ENCODE measurements at places on chromosomes 16 and 17.

GRCh38 chr17:43860077-43860725 is 13.2 kb downstream of the CD300LG start:
- no peak for DNase-seq

DNA sequence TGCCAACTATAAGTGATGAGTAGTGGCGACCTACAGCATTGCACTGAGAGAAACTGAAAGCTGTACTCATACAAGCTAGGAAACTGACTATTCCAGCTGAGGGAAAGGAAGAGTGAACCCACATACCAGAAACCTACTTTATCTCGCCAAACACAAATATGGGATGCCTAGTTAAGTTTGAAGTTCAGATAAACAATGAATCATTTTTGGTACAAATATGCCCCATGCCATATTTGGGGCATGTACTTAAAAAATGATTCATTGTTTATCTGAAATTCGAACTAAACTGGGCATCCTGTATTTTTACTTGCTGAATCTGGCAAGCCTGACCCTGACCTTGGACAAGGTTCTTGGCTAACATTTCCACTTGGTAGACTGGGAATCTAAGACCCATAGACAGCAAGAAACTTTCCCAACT is 527.8 kb upstream of the PSMD7 start:
- no peak for DNase-seq

DNA sequence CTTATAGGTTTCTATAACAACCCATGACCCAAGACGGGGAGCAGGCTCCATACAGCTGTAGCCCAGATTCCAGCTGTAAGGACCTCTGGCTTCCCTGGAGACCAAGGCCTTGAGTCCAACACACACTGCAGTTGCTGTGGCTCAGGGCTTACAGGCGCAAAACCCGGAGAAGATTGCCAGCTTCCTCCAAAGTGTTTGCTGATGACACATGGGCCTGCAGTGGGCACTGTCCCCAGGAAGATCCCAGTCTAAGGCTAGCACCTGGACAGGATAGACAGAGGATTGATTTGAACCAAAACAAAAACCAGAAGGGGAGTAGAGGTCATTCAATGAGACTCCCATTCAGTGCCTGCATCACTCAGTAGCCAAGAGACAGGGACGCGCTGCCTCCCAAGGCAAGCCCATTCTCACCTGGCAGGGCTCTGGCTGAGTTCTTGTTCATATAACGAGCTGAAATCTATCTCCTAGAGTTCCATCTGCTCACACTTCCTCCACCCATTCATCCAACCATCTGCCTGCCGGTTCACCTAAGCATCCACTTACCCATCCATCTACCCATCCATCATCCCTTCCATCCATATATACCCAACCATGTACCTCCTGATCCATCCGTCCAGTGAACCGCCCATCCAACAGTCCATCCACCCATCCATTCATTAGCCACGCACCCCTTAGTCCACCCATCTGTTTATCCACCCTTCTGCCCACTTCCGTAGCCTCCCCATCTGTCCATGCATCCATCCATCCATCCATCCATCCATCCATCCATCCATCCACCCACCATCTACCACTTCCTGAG is 10.2 kb downstream of the RAB11FIP4 start:
- no peak for DNase-seq

DNA sequence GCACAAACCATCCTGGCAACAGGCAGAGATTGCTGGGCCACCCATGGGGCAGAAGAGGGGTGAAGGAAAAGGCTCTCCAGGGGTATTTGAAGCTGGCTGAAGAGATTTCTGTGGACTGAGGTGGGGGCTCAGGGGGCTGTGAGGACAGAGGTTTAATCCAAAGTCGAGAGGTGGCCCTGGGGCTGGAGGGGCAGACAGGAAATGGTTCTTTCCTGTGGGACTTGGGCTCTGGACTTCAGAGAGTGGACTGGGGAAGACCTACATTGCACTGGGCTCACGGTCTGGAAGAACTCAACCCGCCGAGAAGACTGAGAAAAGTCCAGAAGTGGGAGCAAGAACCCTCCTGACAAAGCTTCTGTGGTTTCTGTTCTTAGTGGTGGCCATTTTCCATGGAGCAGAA is 2.9 kb downstream of the CCDC42 start:
- no peak for DNase-seq

DNA sequence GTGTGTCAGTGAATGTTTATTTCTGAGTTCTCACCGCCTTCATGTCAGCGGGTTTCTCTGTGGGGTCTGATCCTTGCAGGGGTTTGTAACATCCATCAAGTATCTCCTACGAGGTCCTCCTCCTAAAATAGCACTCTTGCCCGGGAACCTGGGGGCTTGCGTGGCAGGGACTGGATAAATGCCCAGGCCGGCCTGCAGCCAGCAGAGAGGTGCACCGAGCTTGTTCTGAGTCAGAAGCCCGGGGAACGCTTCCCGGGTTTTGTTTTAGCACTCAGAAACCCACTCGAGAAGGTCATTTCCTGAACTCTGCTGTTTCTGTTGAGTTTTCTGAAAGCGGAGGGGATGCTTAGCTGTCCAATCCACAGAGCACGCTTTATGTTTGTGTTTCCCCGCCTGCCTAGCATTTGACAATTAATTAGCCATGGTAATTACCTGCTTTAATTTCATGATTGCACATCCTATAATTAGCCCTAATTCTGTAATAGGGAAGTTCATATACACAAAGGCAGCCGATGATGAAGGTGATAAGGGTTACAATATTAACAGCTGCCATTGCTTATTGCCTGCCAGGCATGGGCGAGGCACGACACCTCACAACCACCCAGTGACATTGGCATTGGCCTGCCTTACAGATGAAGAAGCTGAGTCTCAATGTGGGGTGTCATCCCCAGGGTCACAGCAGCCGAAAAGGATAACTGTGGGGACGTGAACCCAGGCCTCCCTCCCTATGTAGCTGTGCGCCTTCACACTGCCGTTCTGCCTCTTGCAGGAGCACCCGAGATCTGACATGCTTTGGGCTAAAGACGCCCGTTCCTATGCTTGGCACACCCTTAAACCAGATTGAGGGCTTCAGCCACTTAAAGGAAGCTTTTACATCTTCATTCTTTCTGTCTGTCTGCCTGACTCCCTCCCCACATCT is 333.1 kb downstream of the CPPED1 start:
- no peak for DNase-seq

DNA sequence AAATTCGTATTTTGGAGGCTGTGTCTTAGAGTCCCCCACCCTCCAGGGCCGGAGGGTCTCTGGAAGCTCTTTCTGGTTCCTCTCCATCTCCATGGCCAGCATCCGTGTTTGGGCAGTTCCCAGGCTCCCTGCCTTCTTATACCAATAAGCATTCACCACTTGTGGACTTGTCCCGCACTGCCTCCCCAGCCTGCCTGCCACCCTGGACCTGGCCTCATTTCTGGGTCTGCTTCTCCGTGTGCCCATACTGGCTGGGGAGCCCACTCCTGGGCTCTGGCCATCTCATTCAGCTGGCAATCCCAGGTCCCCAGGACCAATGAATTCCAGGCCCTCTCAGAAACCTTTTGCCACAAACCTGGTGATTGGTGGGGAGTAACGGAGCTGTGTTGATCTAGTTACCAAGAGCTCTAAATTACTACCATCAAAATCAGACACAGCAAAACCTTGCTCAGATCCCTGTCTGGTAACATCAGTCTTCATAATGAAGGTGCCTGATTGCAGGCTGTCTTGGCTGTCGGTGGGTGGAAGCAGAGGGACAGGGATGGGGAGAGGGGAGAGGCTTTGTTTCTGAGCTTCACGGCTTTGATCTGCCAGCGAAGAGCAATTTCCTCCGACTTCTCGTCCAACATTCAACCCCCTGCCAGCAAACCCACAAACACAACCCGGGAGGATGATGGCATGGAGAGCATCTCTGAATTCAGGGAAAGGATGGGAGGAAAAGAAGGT is 27.7 kb upstream of the CRHR1 start:
- no peak for DNase-seq

DNA sequence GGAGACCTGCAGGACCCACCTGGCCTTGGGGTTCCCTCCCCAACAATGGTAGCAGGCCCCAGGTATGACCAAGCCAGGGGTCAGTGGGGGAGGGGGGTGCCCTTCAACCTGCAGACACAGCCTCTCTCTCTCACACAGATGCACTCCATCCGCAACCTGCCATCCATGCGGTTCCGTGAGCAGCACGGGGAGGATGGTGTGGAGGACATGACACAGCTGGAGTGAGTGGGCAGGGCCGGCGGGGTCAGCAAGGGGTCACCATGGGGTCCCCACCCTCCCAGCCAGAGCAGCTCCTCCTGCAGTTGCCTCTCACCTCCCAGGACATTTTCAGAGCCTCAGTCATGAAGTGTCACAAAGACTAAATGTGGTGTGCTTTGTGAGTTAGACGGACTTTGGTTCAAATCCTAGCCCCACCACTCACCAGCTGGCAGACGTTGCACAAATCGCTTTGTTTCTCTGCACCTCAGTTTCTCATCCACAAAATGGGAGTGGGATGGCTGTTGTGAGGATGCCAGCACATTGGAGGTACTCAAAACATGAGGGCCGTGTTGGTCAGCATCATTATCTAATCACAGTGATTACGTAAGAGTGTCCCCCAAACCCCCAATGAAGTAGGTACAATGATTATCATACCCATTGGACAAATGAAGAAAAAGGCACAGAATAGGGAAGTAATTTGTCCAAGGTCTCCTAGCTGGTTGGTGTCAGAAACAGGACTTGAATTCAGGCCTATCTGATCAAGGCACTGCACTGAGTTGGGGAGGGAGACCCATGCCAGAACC is 16.0 kb downstream of the MYO15A start:
- no peak for DNase-seq

- DNase-seq: no peak
Observed at GRCh38 chr17:76461765-76462555, 5.4 kb upstream of the AANAT start.

- DNase-seq: no peak
Observed at GRCh38 chr16:28108590-28109247, 45.2 kb upstream of the GSG1L start.

- no peak for DNase-seq
Observed at GRCh38 chr17:64158831-64159590, 29.1 kb upstream of the ERN1 start.

DNA sequence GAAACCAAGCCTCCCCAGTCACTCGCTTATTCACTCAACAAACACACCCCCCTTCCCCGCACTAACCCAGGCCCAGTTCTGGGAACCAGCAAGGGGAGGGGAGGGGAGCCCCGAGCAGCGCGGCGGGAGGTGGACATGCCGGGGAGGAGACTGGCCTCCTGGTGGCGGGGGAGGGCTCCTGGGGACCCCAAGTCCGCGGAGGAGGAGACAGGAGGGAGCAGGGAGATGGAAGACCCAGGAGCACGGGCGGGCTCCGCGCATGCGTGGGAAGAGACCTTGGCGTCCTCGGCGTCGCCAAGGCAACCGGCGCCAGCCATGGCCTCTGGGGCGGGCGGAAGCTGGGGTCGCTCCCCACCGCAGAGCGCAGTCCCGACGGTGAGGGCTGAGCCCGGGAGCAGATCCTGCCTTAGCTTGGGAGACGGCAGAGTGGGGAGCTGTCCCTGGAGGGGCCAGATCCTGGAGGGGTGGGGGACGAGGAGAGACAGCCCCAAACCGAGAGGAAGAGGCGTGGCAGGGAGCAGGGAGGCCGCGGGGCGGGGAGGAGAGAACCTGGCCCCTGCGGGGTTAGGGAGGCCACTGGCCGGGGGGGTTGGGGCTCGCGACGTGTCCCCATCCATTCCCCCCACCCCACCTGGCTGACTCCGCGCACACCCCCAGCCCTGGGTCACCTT is at the start of gene PRR29:
PRR29 (plus strand) TSS at position 302 of the 671 bp plus-strand sequence; CDS start at position 316, 14 bp downstream.
- DNase-seq: peak; percentile 100

GRCh38 chr17:45234641-45235415 is 13.1 kb downstream of the FMNL1 start:
- peak; percentile 79 for DNase-seq

- no peak for DNase-seq
Observed at GRCh38 chr16:85419503-85420408, 193.4 kb upstream of the GSE1 start.

- DNase-seq: no peak
Observed at GRCh38 chr16:88903267-88903666, 36.8 kb upstream of the PABPN1L start.

DNA sequence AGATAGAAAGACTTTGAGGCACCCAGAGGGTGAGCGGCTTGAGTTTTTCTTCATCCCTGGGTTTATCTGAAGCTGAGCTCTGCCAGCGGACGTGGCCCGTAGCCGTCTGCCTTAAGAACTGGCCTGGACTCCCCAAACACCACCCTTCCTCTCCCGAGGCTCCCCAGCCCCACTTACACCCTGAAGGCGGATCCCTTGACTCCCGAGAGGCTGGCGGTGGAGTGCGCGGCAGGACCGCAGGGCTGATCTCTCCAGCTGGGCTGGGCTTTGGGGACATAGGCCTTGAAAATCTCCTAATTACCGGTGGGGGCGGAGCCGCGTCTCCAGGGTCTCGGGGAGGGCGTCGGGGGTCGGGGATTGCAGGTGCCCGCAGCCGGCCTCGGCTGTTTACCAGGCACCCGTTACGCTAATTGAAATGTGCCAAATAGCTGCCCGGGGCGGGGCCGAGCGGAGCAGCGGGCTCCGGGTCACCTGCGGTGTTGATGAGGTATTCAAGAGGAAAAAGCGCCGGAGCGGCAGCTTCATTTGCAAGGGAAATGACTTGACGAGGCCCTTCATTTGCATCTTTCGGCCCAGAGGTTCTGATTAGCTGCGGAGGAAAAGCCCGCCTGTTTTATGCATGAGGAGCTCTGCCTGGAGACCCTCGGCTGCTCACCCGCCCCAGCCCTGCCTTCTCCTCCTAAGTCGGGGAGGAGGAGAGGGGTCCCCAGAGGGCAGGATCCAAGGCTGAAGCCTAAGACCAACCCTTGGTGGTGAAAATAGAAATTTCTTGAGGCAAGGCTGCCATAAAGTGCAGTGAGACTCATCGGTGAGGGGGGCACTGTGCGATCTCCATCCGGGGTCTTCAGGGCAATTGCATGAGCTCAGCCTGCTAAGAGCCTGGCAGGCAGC is 100.7 kb downstream of the MGAT5B start:
- DNase-seq: peak; percentile 84

- DNase-seq: peak; percentile 55
Observed at GRCh38 chr17:75456039-75456416, 407 bp upstream of the TMEM94 start.

DNA sequence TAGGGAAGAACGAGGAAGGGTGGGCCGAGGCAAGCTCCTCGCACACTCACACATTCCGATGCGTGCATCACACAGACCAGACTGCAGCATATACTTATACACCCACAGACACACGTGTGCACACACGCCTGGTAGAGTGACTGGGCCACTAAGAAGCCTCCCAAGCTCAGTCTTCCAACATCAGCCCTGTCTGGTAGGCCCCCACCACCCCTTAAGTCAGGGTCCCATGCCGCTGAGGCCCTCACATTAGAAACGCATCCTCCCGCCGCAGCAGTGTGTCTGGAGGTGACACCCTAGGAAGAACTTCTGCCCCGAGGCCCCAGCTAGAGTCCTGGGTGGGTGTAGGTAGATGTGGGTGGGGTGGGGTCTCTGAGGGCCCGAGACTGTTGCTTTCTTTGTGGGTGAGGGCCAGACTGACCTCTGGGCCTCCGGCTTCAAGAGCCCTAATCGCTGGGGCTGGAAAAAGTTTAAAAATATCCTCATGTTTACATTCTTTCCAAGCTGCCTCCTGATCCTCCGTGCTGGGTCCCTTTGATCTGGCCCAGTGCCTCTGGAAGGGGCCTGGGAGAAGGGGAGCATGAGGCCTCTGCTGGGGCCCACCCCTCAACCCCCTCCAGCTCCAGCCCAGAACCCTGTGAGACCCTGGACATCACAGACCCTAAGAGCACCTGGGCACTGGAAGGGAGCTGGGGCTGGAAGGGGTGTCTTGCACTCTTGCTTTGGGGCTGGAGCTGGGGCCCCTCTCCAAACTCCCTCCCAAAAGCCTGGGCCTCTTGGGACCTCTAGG is 13.6 kb downstream of the CDH16 start:
- DNase-seq: peak; percentile 10

Measured in SK-N-SH (cell line).